ENCODE measurements at places on chromosomes 7 and 10. TPM values are rescaled to one million over a fixed set of nuclear protein-coding genes. Genes with fewer than 3 reads are reported as not detected.

GRCh38 chr10:22623633-22624253 is 90.6 kb downstream of the PIP4K2A start:
- DNase-seq = no peak

DNA sequence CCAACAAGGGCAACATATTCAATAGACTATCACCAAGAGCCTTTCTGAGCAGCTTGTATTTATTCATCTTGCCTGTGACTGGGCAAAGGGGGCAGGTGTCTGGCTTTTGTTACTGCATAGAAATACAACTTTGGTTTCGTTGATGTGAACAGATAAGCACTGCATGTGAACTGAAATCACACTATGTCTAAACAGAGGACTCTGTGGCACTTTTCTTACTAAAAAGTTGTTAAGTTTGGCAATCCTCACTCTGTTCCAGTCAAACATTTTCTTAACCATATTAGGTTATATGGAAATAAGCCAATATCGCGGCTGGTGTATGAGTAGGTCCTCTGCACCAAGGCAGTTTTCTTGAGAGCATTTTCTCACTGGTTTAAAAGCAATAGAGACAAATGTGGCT is 48.5 kb downstream of the CALD1 start:
- no peak for DNase-seq

GRCh38 chr10:133343558-133343957 is 3.6 kb upstream of the PRAP1 start:
- DNase-seq = no peak

DNA sequence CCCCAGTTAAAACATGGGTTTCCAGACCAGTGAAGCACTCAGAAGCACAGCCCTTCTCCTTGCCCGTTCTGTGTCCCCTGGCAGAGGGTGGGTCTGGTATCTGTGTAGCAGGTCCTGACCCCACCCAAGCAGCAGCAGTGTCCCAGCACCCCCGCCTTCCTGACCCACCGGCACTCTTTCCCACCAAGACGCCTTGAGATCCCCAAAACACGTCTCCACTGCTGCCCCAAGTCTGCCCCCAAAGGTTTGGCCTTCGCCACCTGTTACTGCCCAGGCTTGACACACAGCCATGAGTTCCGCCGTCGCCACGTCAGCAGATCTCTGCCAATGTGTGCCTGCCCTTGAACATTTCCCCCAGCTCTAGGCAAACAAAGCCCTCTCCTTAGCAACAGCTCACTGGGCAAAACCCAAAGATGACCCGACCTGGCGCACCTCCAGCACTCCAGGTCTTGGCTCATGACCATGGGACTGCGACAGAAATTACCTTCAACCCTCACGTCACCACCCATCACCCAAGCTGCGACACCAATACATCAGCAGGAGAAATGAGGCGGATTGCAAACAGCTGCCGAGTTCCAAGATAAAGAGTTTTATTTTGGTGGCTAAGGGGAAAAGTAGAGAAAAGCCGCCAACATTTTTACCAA is 75.6 kb downstream of the CTBP2 start:
- no peak for DNase-seq

DNA sequence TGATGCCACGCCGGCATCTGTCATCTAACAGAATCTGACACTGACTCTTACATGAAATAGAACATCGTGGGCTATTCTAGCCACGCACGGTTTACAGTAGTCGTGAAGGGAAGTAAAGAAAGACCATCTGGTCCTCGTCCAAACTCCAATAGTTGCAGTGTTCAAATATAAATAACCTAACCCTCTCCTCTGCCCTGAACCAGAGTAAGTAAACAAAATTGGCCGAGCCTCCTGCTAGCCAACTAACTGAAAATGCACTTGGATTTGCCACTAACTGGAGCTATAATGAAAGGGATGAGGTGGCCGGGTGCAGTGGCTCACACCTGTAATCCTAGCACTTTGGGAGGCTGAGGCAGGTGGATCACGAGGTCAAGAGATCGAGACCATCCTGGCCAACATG is 29.5 kb upstream of the ZC3HAV1L start:
- no peak for DNase-seq

DNA sequence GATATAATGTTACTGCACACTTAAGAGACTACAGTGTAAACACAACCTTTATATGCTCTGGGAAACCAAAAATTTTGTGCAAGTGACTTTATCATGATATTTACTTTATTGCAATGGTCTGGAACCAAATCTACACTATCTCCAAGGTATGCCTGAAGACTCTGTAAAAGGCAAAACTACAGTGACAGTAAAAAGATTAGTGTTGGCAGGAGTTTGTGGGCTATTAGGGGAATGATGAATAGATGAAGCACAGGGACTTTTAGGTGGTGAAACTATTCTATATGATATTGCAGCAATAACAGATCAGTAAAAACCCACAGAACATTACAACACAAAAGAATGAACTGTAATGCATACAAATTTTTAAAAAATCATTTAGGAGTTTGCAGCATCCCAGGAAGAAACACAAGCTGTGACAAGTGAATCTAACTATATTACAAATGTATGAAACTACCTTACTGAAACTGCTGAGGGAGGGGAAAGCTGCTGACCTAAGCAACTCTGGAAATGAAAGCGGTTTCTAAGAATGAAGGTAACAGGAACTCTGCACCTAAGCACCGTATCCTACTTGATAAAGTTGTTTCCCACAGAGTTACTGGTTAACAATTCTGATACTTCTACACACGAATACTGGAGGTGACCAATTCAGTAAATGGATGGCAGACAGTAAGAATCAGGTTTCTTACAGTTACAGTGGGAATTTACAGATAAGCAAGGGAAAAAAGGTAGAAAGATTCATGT is 82.6 kb downstream of the ATE1 start:
- no peak for DNase-seq

The MYH16 gene
- 0.17 TPM for polyA plus RNA-seq

DNA sequence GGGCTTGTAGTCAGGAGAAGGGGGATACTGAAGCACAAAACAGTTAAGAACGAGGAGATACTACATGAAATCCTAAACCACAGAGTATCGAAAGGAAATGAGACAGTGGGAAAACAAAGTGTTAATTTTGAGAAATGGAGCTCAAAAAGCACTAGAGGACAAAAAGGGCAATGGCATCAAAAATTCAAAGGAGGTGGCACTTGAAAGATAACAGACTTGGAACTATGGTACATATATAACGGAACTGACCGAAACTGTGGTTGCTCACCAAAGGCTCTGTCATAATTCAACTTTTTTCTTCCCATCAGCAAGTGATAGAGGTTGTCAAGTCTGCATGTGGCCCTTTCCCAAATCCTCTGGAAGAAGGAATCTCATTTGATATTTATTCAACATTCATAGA is 97.0 kb downstream of the CABCOCO1 start:
- DNase-seq = no peak

- no peak for DNase-seq
Observed at GRCh38 chr10:46273506-46274477, 13.0 kb upstream of the ANTXRL start.

The EZH2 gene
- polyA plus RNA-seq = 48.7 TPM

GRCh38 chr10:2049560-2049959 is 312.2 kb upstream of the ADARB2 start:
- no peak for DNase-seq

DNA sequence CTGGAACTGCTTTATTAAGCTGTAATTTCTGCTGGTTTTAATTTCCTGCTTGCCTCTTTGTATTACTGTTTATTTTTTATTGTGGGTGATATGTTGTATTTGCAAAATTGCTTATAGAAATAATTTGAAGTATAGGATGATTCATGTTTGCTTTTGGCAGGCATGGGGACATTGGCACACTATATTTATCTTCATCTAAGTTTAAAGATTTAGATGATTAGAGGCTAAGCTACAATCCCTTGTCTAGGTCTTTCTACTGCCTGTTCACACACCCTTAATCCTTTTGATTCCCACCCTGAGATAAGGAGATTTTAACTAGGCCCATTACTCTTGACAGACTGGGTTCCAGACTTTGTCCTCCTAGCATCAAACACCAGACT is 182.8 kb upstream of the KAT6B start:
- DNase-seq = no peak

The LSM5 gene
- 66.2 TPM for polyA plus RNA-seq

GRCh38 chr10:120593693-120594092 is 136.7 kb downstream of the PLPP4 start:
- no peak for DNase-seq

DNA sequence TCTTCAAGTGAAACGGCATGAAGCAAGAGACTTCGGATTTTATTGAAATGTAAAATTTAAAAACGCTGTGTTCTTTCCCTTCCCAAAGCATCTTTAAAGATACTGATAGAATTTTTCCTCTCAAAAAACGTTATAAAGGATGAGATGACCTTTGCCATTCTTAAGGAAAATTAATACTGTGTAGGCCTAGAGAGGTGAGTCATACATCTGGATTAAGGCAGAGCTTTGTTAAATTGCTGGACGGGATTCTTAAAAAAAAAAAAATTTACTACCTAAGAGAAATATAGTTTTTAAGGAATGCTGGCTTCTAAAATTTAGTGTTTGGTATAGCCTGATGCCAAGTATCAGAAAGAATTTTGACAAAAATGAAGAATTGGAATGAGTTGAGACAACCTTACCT is 6.3 kb upstream of the HBP1 start:
- no peak for DNase-seq

GRCh38 chr10:101968940-101969321 is 87.0 kb downstream of the ARMH3 start:
- no peak for DNase-seq

The DBF4 gene
- 14.9 TPM for polyA plus RNA-seq

DNA sequence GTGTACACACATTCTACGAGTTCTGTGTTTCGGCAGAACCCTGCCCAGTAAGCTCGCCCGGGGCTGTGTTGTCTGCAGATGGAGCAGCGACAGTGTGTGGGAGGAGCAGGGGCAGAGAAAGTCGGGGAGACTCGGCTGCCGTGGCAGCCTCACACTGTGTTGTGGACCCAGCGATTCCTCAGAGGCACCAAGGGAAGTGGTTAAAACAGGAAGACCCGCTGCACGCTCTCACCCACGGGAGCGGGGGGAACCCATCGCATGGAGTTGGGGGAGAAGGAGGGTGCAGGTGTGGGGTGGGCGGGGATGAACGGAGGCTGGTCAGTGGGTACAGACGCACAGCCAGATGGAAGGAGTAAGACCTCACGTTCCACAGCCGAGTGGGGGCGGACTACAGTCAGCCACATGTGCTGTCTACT is 250.2 kb downstream of the ELFN1 start:
- no peak for DNase-seq

DNA sequence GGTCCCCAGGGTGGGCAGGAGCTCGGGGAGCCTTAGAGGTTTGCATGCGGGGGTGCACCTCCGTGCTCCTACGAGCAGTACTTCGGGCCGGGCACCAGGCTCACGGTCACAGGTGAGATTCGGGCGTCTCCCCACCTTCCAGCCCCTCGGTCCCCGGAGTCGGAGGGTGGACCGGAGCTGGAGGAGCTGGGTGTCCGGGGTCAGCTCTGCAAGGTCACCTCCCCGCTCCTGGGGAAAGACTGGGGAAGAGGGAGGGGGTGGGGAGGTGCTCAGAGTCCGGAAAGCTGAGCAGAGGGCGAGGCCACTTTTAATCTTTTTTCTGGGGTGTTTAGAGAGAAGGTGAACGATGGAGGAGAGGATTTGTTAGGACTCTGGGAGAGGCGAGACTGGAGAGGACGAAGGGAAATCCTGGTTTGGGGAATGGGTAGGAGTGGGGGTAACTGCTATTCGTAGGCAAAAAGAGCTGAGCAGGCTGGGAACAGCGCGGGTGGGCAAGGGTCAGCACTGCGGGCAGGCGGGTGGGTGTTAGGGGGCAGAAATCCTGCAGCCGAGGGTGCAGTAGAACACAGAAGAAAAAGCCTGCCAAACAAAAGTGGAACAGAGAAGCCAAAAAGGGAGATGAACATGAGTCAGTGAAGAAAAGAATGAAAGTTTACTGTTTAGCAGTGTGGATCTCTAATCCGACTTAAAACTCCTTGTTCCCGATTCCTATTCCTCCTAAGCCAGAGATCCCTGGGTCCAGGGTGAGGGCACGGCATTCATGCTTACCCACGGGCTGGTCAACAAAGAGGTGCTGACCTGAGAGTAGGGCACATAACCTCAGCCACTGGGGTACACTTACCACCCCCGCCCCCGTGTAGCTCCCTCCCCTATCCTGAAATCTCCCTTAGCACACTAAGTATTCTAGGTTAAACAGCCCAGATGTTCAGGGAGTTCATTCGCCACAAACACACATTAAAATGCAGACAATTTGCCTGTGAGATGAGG is 26.9 kb downstream of the PRSS2 start:
- no peak for DNase-seq

The LLCFC1 gene
- polyA plus RNA-seq = 0.35 TPM

GRCh38 chr10:42543840-42544372 is 94.5 kb downstream of the ZNF33B start:
- DNase-seq = no peak

DNA sequence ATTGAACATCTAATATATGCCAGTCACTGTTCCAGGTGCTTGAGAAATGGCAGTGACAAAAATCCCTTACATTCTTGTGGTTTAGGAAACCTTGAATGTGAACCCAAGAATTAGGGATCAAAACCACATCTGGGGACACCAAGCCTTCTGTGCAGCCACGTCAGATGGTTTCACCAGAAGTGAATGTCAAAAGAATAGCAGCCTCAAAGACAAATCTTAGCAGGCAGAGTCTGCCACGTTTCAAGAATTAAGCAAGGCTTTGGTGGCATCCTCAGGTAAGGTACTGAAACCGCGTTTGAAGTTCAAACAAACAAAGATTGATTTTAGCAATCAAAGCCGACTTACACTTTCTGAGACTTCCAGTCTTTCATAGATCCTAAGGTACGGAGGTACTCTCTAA is 225.5 kb upstream of the GNAI1 start:
- no peak for DNase-seq

- DNase-seq = no peak
Observed at GRCh38 chr7:107838816-107839565, 36.0 kb upstream of the SLC26A3 start.

The SHH gene
- 22.3 TPM for polyA plus RNA-seq

All from right lung (tissue), 10 donors.